Erythroblast (primary cell): ENCODE measurements at places on chromosomes 2 and 18.

- no peak for DNase-seq
Observed at GRCh38 chr2:10647441-10647840, 42.3 kb downstream of the NOL10 start.

DNA sequence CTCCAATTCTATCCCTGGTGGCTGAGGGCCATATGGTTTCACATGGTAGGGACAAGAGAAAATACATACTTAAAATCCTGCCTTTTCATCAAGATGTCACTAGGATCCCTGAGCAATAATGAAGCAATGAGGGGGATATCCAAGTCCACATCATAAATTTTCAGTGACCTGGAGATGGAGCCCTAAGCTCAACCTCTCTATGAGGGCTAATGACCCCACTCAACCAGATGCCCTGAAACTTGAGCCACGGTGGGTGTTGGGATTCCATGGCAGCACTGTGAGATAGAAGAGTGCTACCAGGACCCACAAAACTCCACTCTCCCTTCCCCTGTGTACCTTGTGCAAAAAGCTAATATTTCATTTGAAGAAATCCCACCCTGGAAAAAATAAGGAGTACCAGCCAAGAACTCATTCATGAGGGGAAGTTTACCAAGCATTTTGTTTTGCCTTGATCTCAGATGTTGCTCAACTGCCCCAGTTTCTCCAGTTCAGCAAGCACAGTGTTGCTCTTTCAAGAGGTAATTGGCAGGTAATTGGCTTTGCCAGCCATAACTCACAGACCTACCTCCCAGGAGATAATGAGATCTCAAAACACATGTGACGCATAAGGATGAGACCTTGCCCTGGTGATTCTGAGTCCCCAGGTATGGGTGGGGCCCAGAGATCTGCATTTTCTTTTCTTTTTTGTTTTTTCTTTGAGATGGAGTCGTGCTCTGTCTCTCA is 51.0 kb upstream of the TTC39C start:
- DNase-seq: no peak

- DNase-seq: no peak
Observed at GRCh38 chr2:20432714-20433113, 14.2 kb upstream of the RHOB start.

DNA sequence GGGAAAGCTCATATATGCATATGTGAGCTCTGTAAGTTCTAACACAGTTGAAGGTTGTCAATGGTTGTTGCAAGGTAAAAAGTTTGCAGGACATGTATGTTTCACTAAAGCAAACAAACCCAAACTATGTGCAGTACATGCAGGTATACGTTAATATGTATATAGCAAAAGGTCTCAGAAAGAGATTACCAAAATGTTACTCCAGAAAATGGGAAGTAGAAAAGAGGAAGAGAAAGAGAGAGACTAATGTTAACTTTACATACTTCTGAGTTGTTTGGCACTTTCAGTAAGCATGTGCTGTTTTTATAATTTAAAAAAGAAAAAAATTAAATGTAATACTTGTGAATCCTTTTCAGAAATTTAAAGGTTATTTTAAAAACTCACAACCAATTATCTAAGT is 32.8 kb upstream of the PEX13 start:
- no peak for DNase-seq

DNA sequence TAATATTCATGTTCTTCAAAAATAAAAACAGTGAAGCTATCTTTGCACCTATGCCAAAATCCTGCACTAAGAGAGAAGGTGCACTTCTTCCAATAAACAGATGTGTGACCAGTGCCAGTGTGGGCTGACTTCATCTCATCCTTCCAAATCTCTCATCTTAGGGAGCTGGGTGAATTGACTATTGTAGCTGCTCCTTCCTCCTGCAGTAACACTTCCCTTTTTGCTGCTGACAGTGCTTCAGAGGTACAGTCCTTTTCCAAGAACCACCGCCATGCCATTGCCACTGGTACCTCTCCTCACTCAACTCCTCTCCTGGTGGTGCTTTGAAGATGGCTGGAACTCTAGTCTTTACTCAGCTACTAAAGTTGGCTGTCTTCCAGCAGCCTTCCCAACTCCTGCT is 42.1 kb upstream of the ARHGAP25 start:
- no peak for DNase-seq

- DNase-seq: no peak
Observed at GRCh38 chr18:32201948-32202672, 12.3 kb downstream of the MEP1B start.

GRCh38 chr2:181122601-181123000 is 142.2 kb downstream of the UBE2E3 start:
- DNase-seq: no peak

DNA sequence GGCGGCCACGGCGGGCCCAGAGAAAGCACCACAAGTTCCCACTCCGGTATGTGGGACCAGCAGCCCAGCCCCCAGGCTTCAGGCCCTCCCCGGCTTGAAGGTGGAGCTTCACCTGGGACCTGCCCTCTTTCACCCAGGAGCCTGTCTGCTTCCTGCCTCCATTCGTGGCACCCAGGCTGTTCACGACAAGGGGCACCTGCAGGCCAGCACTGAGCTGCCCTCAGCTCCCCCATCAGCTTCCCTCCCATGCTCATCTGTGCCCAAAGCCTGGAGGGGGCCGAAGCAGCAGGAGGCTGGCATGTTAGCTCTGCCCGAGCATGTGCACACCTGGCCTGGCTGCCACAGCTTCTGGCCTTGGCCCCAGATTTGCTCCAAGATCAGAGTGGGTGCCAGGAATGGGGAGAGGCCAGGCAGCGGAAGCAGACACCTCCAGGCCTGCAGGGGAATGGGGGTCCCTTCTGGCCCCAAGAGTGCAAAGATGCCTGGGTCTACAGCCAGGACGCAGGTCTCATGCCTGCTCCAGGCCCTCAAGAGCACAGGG is 312.4 kb upstream of the SYT4 start:
- no peak for DNase-seq

- DNase-seq: peak; percentile 44
Observed at GRCh38 chr2:158745067-158745865, 49.9 kb upstream of the DAPL1 start.

- peak; percentile 7 for DNase-seq
Observed at GRCh38 chr18:36419900-36420531, 122.5 kb downstream of the FHOD3 start.

- no peak for DNase-seq
Observed at GRCh38 chr2:37211212-37211611, 14.9 kb downstream of the CEBPZOS start.

DNA sequence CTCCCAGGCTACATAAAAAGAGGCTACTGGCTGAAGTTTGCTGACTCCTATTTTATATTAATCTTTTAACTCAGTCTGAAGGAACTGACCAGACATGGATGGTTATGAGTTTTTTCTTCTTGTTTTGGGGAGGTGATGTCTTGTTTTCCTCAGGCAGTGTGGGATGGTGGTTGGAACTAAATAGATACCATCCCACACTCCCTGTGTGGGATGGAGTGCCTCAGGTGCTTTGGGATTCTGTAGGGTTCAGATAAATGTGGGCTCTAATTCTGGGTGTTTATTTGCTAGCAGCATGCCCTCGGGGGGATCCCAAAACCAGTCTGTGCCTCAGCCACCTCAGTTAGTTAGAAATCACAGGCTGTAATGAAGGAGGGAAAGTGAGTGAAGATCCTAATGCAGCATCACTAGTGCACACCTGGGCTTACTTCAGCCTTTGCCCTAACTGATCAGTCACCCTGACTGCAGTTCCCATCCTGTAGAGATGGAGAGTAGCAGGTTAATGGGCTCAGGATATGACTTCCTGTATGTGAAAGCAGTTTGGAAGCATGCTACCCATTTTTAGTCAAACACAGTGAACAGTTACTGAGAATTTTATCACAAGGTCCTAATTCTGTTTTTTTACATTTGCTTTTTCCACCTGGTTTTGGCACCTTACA is 132.2 kb downstream of the SPTBN1 start:
- no peak for DNase-seq

- no peak for DNase-seq
Observed at GRCh38 chr2:69345434-69345833, 41.6 kb downstream of the GFPT1 start.
